ENCODE measurements at places on chromosomes 2 and 18.

DNA sequence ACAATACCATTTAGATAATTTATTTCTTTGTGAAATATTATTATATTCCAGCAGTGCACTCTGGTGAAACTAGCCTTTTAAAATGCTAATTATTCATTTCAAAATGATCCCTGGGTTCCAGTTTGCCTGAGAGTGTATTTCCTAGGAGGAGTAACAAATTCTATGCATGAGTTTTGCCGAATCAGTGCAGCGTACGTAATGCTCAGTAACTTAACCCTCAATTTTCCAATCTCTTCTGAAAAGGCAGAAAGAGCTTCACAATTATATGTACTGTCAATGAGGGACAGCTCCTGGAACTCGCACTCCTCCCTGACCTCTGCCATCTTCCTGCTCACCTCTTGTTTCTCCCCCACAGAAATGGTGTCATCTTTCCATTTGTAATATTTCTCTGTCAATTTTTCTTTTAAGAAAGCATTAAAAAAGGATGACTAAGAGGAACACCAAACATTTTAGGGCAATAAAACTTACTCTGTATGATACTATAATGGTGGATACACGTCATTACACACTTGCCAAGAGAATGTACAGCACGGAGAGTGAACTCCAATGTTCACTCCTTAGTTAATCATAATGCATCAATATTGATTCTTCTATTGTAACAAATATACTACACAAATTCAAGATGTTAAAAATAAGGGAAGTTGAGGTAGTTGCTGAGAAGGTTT is 25.7 kb upstream of the XIRP2 start:
- DNase-seq: no peak

GRCh38 chr2:33209976-33210375 is 263.2 kb downstream of the LTBP1 start:
- DNase-seq: no peak

GRCh38 chr2:218419630-218420216 is 800 bp downstream of the VIL1 start:
- DNase-seq: no peak

DNA sequence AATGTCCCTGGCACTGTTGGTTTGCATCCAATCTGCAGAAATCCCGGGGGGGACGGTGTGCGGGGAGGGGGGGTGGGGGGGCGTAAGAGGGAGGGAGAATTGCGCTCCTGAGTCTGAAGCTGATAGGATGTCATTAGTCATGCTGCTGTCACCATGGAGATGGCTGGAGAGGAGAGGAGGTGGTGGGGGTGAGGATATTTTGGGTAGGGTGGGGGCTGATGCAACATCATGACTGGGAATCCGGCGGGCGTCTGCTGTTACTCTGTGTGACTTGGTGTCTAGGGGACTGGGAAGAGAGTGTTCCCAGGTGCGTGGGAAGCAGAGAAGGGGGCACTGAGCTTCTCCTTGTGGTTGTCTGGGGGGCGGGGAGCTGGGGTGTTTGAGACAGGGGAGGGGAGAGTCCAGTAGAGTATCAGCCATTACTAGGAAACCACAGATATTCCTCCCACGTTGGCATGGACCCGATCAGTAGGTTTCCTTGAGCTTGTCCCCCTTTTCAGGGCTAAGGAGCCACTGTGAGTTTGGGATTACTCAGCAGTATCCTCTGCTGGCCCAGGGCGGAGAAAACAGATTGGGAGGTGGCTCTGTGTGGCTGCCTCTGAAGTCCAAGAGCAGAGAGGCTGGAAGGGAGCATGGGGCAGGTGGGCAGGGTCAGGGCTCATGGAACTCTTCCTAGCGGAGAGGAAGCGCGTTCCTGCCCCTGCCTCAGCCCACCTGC is 18.9 kb downstream of the TET3 start:
- no peak for DNase-seq

DNA sequence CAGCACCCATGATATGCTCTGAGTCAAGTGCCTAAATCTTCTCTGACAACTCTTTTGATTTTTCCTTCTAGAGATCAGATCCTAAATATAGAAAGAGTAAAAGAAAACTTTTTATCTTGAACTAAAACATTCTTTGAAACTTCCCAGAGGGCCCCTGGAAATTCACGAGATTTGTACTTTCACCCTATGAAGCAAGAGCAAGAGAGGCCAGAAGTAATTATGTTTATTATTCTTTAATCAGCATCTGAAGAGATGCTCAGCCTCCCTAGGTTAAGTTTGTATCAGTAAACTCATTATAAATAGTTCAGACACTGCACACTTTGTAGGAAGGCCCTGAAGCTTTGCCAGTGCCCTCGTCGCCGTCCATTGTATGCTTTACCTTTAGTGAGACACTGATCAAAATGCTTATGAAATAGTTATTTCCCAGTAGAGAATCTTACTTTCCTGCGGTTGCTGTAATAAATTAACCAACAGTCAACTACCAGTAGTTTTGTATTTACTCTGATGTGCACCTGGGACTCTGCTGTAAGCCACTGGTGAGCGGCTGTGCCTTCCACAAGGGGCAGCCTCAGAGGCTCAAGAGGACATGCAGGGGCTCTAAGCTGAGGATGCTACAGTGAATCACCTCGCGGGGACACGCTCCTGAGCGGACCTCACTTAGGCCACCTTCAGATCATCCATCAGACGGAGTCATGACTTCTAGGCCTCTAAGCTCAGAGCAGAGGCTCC is 71.9 kb downstream of the BIN1 start:
- DNase-seq: no peak

- DNase-seq: no peak
These were observed 8.5 kb downstream of the STAM2 start for GRCh38 chr2:152167065-152167464.

- DNase-seq: no peak
These were observed 59.0 kb downstream of the DYSF start for GRCh38 chr2:71512386-71512785.

DNA sequence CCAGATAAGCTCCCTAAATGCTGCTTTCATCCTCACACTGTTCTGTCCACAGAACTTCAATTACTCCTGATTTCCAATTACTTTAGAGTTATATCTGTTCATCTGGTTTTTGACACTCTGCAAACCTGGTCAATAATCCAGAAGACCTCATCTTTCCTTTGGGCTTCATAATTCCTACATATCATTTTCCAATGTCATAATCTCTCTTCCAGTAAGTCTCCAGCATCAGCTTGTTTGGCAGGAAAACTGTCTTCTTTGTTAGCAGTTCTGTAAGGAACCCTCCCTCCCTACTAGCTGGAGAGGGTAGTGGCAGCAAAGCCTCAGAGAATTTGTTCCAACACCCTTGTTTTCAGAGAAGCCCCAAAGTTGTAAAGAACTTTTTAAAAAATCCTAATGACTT is 11.9 kb upstream of the SLC14A1 start:
- DNase-seq: no peak

- no peak for DNase-seq
These were observed 1.3 kb downstream of the TWIST2 start for GRCh38 chr2:238848976-238849853.

GRCh38 chr2:51918113-51918512 is 886.2 kb upstream of the NRXN1 start:
- no peak for DNase-seq

- no peak for DNase-seq
These were observed 543 bp upstream of the MARCHF4 start for GRCh38 chr2:216372761-216373291.

GRCh38 chr2:219695145-219695709 is 67.8 kb downstream of the SLC4A3 start:
- DNase-seq: no peak

GRCh38 chr2:68263632-68264031 is 11.3 kb upstream of the PPP3R1 start:
- DNase-seq: no peak

DNA sequence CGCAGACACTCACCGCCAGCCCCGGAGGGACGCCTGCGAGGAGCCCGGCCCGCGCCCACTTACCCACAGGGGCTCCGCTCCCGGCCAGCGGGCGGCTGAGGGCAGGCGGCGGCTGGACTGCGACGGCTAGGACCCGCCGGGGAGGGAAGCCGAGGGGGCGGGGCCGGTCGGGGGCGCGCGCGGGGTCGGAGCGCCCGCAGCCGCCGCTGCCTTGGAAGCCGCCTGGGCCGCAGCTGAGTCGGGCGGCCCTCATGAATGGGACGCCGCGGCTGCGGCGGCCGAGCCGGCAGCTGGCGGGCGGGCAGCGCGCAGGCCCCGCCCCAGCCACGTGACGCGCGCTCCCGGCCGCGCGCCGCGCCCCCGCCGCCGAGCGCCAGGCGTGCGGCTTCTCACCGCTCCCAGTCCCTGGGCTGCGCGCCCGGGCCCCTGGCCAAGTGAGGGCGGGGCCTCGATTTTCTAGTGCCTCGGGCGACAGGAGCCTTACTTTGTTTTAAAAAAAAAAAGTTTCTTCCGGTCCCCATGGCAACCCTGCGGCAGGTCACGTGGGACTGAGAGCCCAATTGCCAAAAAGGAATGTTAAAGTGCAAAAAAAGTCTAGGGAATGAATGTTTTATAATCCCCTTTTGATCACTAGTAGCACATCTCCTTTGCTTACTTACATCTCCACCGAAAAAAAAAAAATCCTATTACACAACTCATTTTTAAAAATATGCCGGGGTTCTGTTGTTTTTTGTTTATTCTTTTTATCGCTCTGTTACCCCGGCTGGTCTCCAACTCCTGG is at the start of gene LPIN2:
LPIN2 (minus strand) TSS at position 121 of the 781 bp plus-strand sequence. CDS start 52,304 bp downstream, outside the sequence.
- DNase-seq: peak; percentile 97

DNA sequence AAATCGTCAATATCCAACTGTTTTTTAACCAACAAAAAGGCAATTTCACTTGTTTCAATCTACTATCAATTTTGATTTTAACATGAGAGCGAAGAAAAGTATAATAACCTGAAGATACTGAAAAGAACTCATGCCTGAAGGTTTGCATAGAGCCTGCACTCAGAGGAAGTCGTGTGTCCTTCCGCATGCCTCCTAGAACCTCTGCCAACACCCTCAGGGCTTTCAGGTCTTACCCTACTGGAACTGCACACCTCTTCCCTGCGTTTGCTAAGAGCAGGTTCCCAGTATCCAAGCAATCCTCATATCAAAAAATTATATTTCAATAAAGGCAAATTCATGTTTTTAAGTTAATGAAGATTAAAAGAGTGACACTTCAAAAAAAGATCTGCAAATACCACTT is 74.7 kb downstream of the PIAS2 start:
- no peak for DNase-seq

- DNase-seq: no peak
These were observed 11.3 kb downstream of the MLPH start for GRCh38 chr2:237498341-237498740.

DNA sequence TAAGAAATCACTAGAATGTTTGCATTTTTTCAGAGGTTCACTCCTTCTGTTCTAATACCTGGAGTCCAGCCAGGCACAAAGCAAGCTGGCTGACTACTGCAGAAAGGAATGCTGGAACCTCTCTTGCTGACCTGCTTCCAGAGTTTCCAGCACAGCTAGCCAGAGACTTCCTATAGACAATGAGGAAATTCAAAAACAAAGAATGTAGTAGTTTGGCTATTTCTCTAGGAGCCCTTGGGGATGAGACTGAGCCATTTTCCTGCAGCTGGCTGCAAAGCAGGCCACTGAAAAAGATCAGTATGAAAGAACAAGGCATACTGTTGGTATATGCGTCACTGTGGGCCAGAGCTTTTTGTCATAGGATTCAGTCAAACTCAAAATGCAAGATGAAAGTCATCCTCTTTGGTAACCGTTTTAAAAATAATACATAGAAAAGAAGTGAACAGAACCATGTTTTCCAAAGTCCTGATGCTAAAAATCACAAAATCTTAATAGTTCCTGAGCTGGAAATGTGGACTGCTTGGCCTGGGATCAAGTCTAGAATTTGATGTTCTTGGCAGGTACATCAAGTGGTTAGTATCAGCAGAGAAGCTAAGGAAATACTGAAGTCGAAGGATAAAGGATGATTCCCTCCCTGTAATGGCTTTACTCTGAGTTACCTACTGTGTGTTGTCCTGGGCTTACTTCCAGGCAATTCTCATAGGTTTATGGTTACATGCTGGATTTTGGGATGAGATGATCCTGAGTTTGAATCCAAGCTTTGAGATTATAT is 9.0 kb upstream of the DSEL start:
- no peak for DNase-seq

DNA sequence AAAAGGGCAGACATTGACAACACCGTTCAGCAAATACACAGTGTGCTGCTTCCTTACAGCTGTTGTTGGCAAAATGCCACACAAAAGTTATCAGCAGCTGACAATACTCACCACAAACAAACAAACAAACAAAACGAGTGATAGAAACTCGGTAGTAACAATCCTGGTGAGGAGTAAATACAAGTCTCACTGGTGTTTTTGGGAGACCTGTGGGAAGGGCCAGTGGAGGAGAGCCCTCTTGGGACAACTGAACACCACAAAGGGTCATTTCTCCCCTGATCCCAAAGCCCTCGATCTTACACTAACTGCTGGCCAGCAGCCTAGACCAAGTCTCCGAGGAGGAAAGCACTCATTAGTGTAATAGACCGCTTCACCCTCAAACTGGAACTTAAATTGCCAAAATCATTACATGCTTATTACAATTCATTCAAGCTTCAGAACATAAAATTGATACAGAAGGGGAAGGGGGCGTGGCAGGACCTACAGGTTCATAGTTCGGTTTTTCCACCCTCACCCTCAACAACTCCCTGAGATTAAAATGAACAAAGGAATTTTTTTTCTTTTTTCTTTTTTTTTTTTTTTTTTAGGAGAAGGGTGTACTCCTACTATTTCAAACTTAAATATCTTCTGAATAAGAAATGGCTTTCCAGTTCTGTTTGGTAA is 5.0 kb downstream of the AP1S3 start:
- no peak for DNase-seq

DNA sequence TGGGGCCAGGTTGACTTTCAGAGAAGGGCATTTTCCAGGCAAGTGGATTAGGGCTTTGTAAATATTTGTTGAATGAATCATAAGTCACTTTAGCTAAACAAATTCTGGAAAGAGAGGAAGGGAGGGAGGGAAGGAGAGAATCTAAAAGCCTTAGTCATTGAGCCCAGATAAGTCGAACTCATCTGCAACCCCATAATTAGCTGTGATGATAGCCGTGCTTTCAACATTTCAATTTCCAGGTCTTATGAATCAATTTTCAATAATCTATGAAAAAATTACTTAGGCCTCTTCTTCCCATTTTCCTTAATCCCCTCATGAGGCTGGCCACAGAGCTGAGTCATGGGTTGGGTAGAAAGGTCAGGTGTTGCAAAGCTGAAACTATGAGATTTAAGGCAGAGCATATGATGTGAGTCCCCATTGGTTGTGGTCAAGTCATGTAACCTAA is 111.9 kb upstream of the MAPRE2 start:
- no peak for DNase-seq

GRCh38 chr18:71707400-71707799 is 836.7 kb downstream of the CBLN2 start:
- no peak for DNase-seq

GRCh38 chr2:174292908-174293307 is 41.8 kb upstream of the SP9 start:
- no peak for DNase-seq

DNA sequence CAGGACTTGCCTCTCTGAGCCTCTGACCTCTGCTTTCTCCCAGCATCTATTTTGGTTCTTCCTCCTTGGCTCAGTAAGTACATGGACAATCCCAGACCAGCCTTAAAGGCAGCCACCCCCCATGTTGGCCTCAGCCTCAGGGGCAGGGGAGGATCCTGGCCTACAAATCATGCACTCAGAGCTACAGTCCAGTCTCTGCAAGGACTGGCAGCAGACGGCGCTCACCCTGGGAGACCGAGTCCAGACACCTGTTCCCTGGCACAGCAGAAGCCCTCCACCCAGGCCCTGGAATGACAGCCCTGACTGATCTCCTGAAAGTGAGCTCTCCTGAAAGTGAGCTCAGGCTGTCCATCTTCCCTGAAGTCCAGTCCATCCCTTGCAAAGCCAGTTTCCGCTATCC is 25.7 kb upstream of the PTPN4 start:
- no peak for DNase-seq

- DNase-seq: no peak
These were observed 72.2 kb downstream of the CRIM1 start for GRCh38 chr2:36427790-36428243.

- no peak for DNase-seq
These were observed 118.0 kb upstream of the MSTN start for GRCh38 chr2:190180313-190181122.

All from activated naive CD4-positive, alpha-beta T cell treated with Interleukin-2 at 50 U/mL for 16 hours (primary cell).